Mesangial cell (primary cell): ENCODE measurements at places on chromosomes 2 and 18. TPM values are rescaled to one million over a fixed set of nuclear protein-coding genes. Genes with fewer than 3 reads are reported as not detected.

The SCG2 gene
- under 0.01 and 1.1 TPM in 2 replicates for total RNA-seq

The RAMP1 gene
- 6.4 and 27.3 TPM in 2 replicates for total RNA-seq

The PRSS56 gene
- total RNA-seq: not detected in 2 replicates

The ERBB4 gene
- total RNA-seq: 0.16 and 5.2 TPM in 2 replicates

The IL36G gene
- total RNA-seq: not detected in 2 replicates

The GPN1 gene
- total RNA-seq: 45.6 and 58.8 TPM in 2 replicates

The ATP8B1 gene
- 19.5 and 23.5 TPM in 2 replicates for total RNA-seq

The ZNF804A gene
- total RNA-seq: 0.16 and 0.51 TPM in 2 replicates
